Regular cardiac myocyte (primary cell): ENCODE measurements at places on chromosomes 1 and 21. TPM values are rescaled to one million over a fixed set of nuclear protein-coding genes. Genes with fewer than 3 reads are reported as not detected.

ZNF683 gene
- total RNA-seq: not detected in 2 replicates

LCE3B gene
- not detected in 2 replicates for total RNA-seq

OLIG1 gene
- not detected in 2 replicates for total RNA-seq

ACTL8 gene
- total RNA-seq: 0.19 TPM in 1 of 2 replicates, not detected in the other

DNAJC11 gene
- total RNA-seq: 35.5 and 42.6 TPM in 2 replicates

KRTAP19-8 gene
- not detected in 2 replicates for total RNA-seq

FCAMR gene
- total RNA-seq: under 0.01 TPM in 1 of 2 replicates, not detected in the other

CELA2A gene
- 0.28 TPM in 1 of 2 replicates, not detected in the other for total RNA-seq

LAD1 gene
- under 0.01 and 0.19 TPM in 2 replicates for total RNA-seq

AIRE gene
- 0.28 TPM in 1 of 2 replicates, not detected in the other for total RNA-seq

ZNF672 gene
- total RNA-seq: 16.3 and 23.2 TPM in 2 replicates

TDRD5 gene
- total RNA-seq: not detected in 2 replicates

FCN3 gene
- total RNA-seq: not detected in 2 replicates

BMP8A gene
- under 0.01 and 0.19 TPM in 2 replicates for total RNA-seq
